ENCODE measurements at places on chromosomes 6 and 20.

GRCh38 chr6:29708432-29709179 is 14.6 kb upstream of the HLA-F start:
- DNase-seq, result no peak

GRCh38 chr6:42846505-42846904 is 32.9 kb upstream of the RPL7L1 start:
- DNase-seq, result no peak

GRCh38 chr6:27476090-27476489 is 3.2 kb upstream of the ZNF184 start:
- DNase-seq, result no peak

DNA sequence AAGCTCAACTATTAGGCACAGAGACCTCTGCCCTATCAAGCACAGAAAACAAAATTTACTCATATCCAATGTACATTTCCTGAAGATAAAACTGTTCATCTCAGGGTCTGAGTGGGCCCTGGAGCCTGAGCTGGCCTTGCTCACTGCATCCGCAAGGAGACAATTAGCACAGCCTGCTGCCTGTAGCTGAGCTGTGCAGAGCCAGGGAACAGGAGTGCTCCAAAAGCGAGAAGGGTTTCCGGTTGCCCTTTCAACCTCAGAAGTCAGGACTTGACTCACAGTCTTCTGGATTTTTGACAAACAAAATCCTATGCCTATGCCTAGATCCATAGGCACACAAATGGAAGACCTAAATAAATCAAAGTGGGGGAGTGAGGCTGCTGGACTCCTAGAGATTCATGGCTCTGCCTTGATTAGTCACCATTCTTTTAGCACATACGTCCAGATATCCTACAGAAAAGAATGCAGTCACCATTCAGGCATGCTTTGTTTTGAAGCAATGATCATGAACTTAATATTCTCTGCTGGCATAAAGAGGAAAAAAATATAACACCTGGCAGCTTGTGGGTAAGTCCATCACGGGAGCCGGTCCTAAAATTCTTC is 73.5 kb downstream of the BFSP1 start:
- no peak for DNase-seq

- no peak for DNase-seq
Measured at GRCh38 chr6:169898788-169899480, 147.5 kb downstream of the ERMARD start.

GRCh38 chr6:44064089-44064947 is 62.9 kb downstream of the MRPL14 start:
- peak; percentile 95 for DNase-seq

GRCh38 chr6:108707328-108707976 is 140.8 kb upstream of the ARMC2 start:
- DNase-seq, result no peak

- DNase-seq, result no peak
Measured at GRCh38 chr20:33298391-33298790, 15.4 kb downstream of the BPIFB1 start.

GRCh38 chr6:3654898-3655297 is 96.6 kb downstream of the PXDC1 start:
- DNase-seq, result no peak

- no peak for DNase-seq
Measured at GRCh38 chr6:82415820-82416219, 52.2 kb downstream of the TPBG start.

DNA sequence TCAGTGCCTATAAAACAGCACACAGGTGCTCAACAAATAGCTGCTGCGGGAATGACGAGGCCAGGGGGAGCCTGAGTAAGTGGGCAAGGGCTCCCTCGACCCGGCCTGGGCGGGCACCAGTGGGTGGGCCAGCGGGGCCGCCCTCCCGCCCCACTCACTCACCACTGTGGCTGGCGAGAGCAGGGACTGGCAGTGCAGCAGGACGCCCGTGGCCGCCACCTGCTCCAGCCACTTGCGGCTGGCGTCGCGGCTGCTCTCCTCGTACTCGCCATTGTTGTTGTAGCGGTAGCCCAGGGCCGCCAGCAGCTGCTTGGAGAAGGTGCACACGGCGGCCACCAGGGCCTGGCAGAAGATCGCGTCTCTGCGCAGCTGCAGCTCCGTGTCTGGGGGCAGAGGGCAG is 191.5 kb downstream of the PREX1 start:
- DNase-seq, result no peak

GRCh38 chr6:137011406-137011805 is 33.4 kb downstream of the IL20RA start:
- DNase-seq, result no peak

- no peak for DNase-seq
Measured at GRCh38 chr20:33531885-33532284, 42.0 kb downstream of the CBFA2T2 start.

DNA sequence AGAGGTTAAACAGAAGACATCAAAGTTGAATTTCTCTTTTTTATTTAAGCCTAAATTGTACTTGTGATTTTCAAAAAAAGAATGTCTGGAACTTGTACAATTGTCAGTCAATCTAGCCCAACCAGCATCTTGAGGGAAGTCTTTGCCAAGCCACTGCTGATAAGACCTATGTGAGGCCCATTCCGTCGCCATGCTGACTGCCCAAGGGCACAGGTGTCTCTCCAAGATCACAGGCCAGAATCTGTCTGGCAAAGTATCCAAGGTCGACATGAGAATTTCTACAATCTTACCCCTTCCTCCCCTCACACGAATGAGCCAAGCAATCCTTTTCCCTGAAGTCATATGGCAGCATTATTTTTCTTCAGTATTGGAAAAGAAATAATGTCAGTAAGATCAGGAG is 614.5 kb downstream of the CBLN4 start:
- no peak for DNase-seq

- no peak for DNase-seq
Measured at GRCh38 chr20:35563834-35564233, 22.0 kb downstream of the ERGIC3 start.

- no peak for DNase-seq
Measured at GRCh38 chr6:168243812-168244376, 75.7 kb downstream of the DACT2 start.

GRCh38 chr20:39661833-39662232 is 699.7 kb downstream of the DHX35 start:
- peak; percentile 3 for DNase-seq

GRCh38 chr20:58655328-58656107 is 4.4 kb downstream of the STX16 start:
- DNase-seq, result no peak

GRCh38 chr20:14815340-14815739 is 477.9 kb upstream of the FLRT3 start:
- DNase-seq, result no peak

- DNase-seq, result no peak
Measured at GRCh38 chr6:112149236-112149635, 61.8 kb downstream of the FAM229B start.

DNA sequence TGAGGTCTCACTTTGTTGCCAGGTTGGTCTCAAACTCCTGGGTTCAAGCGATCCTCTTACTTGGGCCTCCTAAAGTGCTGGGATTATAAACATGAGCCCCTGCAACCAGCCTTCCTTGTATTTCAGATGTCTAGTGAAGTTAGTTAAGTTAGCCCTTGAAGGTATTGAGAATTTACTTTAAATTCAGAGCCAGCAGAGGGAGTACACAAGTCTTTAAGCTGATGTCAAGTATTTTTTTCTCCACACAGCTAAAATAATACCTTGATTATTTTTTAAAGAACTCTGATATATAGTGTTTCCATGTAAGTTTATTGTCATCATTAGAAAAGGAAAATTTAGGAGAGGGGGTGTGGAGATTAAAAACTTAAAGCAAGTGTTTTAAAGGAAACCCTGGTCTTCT is 9.8 kb downstream of the FOXO3 start:
- no peak for DNase-seq

DNA sequence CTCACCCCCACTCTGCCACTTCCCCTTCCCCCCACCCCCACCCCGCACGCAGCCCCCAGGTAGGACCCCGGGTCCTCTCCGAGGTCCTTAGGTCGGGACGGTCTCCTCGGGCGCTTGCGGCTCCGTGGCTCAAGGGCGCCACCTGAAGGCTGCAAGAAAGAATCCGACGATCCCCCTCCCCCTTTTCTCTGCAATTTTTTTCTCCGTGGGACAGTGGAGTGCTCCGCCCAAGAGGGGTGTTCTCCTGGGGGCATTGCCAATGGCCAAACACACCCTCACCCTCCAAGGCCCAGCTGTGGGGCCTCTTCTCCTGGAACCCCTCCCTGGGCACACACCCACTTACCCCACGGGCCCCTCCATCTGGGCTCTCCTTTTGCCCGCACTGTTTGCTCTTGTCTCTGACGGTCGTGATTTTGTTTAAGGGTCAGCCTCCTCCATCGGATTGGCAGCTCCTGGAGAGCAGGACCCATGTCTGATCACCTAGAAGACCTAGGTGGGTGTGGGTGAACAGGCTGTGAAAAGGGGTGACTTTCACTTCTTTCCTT is 1.1 kb upstream of the TMEM74B start:
- DNase-seq, result no peak

GRCh38 chr6:167412506-167412905 is 87.6 kb downstream of the TTLL2 start:
- no peak for DNase-seq

DNA sequence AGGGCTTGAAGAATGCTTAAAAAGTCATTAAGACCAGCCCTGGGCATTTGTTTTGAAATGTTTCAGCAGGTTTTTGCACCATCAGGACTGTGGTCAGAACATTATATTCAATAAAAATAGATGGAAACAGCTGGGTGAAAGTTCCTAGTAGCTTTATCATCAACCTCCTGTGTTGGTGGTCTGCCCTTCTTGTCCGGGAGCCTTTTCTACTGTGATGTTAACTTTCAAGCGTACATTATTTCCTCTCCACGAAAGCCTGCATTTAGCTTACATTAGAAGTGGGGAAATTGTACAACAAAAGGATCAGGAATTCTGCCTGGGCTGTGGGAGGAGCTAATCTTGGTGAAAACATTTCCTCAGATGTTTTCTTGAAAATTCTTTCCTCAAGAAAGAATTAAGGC is 71.1 kb downstream of the LAMA4 start:
- peak; percentile 23 for DNase-seq

GRCh38 chr20:25339608-25340007 is 51.0 kb downstream of the ABHD12 start:
- DNase-seq, result no peak

GRCh38 chr6:42820512-42821340 is 38.9 kb downstream of the BICRAL start:
- DNase-seq, result no peak

DNA sequence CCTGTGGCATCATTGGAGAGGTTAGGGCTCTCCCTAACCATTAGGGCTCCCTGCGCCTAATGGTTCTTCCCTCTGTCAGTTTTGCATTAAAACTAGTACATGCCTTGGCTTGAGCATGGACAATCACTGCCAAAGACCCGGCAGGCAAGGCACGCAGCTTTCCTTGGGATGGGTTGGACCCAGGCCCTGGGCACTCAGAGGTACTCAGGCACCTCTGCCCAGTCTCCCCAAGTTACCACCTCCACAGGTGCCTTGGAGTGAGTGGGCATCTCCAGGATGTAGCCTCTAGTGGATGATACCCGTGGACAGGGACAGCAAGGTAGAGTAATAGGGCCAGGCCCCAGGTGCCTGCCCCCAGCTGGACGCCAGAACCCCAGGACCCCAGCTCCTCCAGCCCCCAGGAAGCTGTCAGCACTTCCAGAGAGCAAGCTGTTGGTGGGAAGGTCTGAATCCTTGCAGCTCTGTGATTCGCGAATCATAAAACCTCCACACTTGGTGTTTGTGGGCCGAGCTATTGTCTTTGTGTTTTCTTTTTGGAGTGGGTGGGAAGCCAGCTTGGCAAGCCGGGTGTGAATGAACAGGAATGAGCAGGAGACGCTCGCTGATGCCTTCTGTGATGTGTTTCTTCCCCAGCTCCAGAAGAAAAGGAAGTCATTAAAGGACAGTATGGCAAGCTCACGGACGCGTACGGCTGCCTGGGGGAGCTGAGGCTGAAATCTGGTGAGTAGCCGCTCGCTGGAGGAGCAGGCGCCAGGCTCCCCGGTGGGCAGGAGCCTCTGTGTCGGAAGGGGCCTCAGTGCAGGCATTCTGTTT is 35.1 kb downstream of the SYNJ2 start:
- DNase-seq, result no peak

DNA sequence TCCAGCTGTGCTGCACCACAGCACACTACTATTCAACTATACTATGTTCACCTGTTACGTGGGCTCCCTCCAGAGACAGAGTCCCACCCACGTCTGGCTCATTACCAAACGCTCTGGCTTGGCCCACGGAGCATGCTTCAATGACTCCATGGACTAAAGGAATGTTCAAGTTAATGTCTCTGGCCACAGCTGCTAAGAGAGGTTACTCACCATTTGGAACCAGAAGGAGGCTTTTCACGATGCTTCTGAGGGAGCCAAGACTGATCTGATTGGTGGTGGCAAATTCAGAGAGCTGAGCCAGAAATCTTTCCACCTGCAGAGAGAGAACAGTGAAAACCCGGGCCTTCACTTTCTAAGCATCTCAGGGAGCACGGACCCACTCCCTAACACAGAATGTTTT is 15.6 kb downstream of the COMMD7 start:
- peak; percentile 82 for DNase-seq

DNA sequence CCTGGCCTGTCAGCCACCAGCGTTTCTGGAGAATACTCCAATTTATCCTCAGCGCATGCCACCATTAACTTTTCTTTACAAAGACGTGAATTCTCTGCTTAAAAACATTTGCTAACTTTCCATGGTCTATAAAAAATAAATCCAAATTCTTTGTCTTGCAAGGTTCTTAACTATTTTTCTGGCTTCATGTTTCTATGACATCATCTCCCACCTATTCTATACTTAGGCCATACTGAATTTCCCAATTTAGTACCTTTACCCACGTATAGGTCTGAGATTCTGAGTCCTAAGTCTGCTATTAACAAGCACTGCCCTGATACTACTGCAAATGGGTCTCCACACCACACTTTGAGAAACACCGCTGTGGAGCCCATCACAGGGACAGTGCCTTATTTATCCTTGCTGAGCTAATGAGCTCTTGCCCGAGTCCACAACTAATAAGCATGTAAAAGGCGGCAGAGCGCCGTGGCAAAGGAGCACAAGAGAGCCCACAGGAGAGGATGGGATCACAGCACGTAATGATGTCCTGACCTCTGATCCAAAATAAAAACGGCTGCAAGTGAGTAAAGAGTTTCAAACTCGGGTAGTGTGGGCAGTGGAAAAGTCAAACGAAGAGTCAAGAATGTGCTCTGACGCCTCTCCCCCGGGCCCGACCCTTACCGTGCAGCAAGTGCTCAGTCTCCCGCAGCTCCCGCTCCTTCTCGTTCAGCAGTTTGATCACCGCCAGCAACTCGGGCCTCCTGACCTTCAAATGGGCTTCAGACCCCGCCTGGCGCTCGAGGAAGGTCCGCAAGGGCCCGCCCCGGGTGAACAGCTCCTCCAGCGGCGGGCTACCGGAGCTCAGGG is 519 bp downstream of the MTRF1L start:
- no peak for DNase-seq

DNA sequence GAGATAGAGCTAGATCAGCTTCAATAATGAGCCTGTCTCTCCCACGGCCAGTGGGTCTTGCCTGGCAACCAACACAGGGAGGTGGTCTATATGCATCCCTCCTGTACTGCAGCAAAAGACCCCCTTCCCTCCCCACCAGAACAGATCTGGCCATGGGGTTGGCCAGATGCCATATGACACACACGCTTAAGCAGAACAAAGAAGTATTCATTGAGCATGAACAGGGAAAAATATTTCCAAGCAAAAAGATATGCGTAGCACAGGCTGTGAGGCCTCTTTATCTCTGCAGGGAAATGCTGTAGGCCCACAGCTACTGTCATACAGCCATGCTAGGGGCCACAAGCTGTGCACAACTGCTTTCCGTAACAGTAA is 73.4 kb upstream of the NRSN1 start:
- DNase-seq, result no peak

- DNase-seq, result no peak
Measured at GRCh38 chr6:147173140-147173539, 31.1 kb upstream of the STXBP5 start.

- DNase-seq, result no peak
Measured at GRCh38 chr6:24752917-24753492, 21.7 kb upstream of the GMNN start.

- no peak for DNase-seq
Measured at GRCh38 chr20:50093240-50093639, 19.7 kb downstream of the UBE2V1 start.

Data from non-pigmented ciliary epithelial cell (primary cell).